Mesendoderm (in vitro differentiated cells): ENCODE measurements at places on chromosomes 5 and 9.

DNA sequence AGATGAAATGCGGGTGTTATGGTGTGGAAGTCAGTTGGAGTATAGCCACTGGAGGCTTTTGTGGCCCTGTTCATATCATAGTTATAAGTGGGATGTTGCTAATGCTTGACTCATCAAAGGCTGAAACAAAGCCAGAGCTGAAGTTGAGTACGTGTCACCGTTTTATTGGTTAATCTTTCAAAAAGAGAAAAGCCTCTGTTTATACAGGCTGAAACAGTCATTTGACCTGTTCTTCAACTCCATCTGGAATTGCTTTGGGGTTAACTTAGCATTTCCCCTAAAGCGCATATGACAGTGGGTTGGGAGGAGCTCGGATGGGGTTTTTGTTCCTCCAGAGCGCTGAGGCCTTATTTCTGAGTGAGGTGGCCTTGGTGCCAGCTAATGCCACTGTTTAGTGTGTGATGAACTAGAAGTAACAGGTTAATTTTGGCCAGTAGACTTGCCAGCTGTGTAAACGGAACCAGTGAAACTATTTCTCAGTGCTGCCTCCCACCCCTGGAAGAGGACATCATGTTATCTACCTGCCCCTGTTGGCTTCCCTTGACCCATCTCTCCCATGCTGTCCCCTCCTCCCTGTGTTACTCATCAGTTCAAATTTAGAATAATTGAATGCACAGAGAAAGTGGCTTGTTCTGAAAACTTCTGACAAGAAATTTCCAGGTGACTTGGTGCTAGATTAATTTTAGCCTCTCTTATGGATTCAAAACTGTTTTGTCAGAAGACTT lies 34.2 kb downstream of the MTAP start:
- DNase-seq: no peak

GRCh38 chr5:54186108-54186507 lies 124.3 kb downstream of the ARL15 start:
- DNase-seq: peak; percentile 74

DNA sequence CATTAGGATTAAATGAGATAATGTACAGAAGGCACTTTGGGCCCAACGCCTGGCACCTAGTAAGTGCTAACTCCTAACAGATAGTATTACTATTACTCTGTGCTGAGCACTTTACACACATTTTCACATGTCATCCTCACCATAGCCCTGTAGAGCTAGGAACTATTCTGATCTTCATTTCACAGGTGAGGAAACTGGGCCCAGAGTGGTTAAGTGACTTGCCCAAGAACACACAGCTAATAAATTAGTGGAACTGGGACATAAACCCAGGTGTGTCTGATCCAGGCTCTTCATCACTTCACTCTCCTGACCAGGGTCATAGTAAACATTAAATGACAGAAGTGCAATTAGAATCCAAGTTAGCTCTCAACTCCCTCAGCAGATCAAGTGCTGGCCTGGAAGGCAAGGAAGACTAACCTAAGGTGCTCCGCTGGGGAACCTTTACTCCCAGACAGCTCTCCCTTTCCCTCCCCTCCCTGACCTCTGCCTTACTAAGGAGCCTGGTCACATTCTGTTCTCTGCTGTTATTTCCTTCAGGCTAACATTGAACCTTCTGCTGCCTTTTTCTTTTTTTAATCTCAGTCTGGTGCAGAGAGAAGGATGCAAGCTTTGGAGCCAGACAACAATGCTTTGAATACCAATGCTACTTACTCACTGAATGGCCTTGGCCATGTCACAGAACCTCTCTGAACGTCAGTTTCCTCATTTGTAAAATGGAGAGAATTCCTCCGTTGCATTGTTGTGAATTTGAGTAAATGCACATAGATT lies 4.1 kb upstream of the ADRA1B start:
- peak; percentile 61 for DNase-seq

- DNase-seq: no peak
Observed at GRCh38 chr9:135799261-135799660, 97.3 kb downstream of the KCNT1 start.

GRCh38 chr5:136226401-136226800 lies 33.4 kb upstream of the SMIM32 start:
- no peak for DNase-seq

DNA sequence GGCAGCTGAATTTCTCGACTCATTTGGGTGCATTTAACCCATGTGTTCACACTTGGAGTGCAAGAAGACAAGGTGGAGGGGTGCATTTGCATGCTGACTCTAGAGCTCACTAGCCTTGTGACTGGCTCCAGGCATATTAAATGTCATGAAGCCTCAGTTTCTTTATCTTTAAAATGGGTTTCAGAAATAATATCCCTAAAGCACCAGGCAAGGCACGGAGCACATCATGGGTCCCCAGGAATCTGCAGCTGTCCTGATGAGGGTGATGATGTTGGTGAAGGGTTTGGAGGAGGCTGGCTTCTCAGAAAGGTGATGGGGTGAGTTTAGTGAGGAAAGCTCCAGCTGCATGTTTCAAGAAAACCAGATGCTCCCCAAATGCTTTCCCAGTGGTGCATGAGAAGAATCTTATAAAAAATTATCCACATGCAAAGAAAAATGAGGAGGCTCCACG lies 14.8 kb downstream of the STC2 start:
- DNase-seq: no peak

DNA sequence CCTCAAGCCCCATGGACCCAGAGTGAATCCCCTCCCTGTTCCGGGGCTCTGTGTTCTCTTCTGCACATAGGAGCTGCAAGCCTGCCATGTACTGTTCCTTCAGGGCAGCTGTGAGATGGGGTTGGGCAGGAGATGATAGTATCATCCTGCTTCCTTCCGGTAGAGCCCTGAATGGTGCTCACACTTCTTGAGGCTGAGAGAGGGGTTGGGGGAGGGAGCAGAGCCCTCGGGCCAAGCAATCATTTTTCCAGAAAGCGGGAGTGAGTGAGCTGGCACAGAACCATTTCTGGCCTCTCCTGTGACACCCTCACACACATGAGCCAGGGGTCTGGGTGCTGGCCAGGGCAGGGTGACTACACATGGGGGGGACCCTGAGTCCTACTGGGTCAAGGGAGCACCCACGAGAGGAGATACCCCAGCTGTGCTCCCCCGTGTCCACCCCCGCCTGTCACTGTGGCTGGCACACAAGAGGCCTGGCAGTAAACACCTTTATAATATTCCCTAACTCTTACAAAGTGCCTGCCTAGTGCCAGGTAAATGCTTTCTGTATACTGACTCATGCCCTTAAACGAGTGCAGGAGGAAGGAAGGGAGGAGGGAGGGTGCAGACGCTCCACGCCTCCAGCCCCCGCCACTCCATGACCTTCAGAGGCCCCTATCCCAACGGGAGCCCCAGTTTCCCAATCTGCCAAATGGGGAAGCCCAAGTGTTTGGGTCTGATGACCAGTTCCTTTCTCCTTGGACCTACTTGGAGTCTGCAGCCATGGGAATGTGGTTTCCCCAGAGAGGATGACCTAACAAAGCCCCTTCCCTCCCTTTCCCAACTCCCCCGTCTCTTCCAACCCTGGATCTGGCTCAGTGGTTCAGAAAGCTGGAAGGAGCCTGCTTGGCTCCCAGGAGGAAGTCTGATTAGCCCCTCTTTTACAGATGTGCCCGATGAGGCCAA lies 15.5 kb downstream of the AKNA start:
- DNase-seq: peak; percentile 65

- DNase-seq: no peak
Observed at GRCh38 chr5:13408616-13409015, 535.9 kb downstream of the DNAH5 start.

- no peak for DNase-seq
Observed at GRCh38 chr5:173679909-173680630, 63.6 kb upstream of the BOD1 start.

DNA sequence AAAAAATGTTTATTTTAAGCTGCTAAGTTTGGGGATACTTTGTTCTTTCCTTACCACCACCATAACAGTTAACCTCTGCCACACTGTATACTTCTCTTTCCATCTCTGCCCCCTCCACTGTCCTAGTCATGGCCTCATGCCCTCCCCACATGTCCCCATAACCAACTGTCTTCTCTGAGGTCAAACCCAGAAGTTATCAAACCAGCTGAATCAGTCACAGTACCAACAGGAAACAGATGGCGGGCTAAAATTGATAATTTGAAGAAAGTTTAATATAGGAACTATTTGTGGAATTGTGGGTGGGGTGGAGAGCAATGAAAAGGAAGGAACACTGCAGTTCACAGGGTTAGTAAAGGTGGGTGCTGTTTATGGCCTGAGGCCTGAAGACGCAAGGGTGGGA lies 5.7 kb upstream of the DCTN4 start:
- no peak for DNase-seq

DNA sequence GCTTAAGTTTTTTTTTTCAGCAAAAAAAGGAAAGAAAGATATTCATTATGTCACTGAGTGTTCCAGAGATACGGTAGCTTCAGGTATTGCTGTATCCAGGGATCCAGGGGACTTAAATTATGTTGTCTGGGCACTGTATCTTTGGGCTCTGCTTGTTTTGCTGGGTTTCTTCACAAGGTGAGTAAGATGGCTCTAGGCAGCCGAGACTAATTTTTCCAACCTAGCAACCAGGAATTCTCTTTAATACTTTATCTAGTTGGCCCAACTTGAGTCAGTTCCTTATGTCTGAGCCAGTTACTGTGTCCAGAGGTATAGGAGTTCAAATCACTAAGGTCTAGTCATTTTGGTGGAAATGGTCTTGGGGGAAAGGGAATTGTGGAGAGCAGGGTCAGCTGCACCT lies 66.0 kb downstream of the MAN2A1 start:
- no peak for DNase-seq

- DNase-seq: no peak
Observed at GRCh38 chr5:85841653-85842052, 776.1 kb upstream of the COX7C start.

- DNase-seq: no peak
Observed at GRCh38 chr5:160674901-160675300, 177.1 kb downstream of the ATP10B start.

DNA sequence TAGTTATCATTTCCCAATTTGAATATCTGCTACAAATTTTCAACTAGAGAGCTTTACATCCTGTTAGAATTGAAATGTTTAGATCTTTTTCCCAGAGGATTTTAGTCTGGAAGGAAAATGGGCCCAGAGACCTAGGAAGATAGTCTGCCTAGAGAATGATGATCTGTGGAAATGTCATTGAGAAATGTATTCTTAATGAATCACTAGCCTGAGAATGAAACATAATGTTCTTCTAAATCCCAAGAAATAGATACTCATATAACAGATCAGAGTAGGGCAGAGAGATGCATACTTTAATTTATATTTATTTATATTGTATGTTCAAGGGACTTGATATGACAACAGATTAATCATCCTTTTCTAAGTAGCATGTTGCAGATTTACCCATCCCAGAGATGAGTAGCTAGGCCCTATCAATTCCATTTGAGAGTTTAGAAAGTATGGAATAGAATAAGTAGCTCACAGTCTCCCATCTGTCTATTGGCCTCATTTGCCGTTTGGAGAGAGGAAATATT lies 25.1 kb upstream of the SLC44A1 start:
- no peak for DNase-seq

GRCh38 chr5:119478781-119479180 lies 26.5 kb downstream of the HSD17B4 start:
- DNase-seq: peak; percentile 80

DNA sequence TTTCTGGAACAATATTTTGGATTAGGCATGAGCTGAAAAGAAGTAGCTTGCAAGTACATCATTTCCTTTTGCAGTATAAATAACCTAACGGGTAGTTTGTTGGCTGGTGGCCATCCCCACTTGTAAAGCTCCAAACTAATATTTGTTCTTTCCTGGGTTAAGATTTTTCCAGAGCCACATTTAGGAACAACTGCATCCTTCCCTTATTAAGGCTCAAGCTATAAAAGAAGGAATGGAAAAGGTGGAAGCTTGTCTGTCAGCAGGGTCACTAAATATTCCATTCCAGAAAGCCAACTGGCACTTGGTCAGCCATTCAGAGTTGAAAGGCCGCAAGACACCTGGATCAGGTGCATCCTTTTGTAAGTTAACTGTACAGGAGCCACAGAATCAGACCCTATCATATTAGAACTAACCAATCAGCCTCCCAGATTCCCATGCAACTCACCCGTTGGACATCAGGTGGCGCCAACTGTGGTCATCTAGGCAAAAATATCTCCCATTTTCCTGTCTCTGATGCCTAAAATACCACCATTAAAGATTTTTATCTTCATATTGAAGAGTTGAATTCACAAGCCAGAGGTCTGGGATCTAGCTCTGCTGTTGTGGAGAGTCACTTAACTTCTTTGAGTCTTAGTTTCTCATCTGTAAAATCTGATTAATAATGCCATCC lies 82.9 kb downstream of the PTCD2 start:
- peak; percentile 26 for DNase-seq

- no peak for DNase-seq
Observed at GRCh38 chr9:71364186-71364955, 242.9 kb upstream of the TRPM3 start.

DNA sequence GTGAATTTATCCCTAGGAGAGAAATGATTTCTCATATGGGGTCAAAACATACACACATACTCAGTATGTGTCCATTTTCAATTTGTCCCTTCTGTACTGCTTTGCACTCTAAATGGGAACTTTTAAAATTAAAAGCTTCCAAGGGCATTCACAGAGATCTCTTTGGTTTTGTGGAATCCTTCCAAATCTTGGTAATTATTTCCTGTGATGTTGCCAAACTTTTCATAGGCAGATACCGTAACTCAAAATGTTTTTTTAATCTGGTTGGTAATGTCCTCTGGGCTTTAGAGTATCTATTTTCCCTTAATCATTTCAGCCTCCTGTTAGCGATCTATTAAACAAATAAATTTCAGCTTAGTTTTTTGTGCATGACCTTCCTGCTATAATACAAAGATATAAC lies 282.4 kb downstream of the ARHGEF28 start:
- DNase-seq: no peak

- DNase-seq: no peak
Observed at GRCh38 chr5:178199581-178200434, 4.5 kb upstream of the HNRNPAB start.

DNA sequence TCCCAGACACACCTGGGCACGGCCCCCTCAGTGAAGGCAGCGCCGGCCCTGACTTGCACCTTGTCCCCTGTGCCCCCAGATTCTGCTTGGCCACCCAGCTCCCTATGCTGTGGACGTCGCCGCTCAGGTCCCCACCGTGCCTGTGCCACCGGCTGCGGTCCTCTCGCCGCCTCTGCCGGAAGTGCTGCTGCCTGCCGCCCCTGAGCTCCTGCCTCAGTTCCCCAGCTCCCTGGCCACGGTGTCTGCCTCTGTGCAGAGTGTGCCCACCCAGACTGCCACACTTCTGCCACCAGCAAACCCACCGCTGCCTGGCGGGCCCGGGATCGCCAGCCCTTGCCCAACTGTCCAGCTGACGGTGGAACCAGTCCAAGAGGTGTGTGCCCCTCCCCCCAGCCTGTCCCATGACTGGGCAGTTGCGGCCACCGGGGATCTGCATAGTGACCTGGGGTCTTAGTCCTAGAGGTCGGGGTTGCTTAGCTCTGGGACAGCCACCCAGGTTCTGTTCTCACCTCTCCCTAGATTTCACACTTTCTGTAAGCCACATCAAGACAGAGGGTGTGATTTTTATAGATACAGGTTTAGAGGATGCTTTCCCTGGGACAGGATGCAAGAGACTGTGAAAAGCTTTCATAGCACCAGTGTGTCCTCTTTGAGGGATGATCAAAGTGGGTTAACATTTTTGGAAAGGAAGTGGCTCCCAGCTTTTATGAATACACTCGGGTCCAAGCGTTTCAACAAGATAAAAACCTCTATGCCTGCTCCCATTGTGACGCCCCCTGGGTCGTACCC lies 78.0 kb downstream of the WNK2 start:
- no peak for DNase-seq

GRCh38 chr5:126998895-126999570 lies 31.3 kb downstream of the MARCHF3 start:
- DNase-seq: no peak
